ENCODE measurements at places on chromosomes 3 and 15. TPM values are rescaled to one million over a fixed set of nuclear protein-coding genes. Genes with fewer than 3 reads are reported as not detected.
A peak's percentile ranks its signal among the peaks of the same experiment; 100 is the strongest.

DNA sequence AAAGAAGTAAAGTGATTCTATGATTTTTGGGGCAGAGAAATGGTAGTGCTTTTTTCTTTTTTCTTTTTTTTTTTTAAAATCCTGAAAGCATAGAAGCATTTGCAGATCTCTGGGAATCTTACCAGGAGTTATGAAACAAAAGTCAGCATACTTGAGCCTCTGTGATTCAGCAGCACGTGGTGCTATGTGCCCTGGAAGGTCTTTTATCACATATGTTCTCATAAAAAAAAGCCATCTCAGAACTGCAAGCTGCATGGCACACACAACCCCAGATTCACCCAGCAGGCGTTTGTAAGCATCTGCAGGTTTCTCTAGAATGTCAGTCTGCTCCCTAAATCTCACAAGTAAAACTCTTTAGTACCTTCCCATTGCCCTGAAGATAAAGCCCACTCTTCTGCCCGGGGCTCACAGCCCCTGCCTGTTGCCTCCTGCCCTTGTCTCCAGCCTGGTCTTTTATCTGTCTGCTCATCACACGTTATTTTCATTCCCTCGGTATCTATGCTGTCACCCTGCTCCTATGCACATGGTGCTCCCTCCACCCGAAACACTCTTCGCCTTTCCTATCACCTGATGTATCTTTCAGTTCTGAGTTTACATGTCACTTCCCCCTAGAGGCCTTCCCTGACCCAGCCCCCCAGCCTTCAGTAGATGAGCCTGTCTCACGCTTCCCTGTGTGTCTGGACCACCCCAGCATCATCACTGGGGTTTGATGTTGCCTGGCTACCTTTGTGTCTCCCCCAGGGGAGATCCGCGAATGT lies 72.4 kb downstream of the CHDH start:
- DNase-seq: peak; percentile 32

DNA sequence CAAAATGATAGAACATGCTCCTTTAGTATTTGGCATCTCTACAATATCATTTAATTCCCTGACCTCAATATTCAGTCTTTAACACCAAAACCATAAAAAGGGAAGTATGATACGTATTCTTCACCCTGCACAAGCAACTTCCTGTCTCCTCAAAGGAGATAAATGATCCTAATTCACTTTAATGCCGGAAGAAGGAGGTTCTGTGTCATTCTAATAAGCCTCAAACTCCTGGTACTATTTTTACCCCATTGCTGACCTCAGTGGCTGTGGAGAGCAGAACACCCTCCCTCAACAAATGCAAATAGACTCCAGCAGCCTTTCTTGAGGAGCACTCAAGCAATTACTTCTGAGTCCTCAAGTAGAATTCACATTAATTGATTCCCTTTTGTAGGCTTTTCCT lies 173.3 kb downstream of the TMEM108 start:
- DNase-seq: no peak

GRCh38 chr3:33624756-33625155 lies 93.3 kb downstream of the CLASP2 start:
- DNase-seq: no peak

GRCh38 chr3:189013224-189013888 lies 158.4 kb upstream of the TPRG1 start:
- DNase-seq: no peak

Gene RPL4
- 2,591 TPM for total RNA-seq

Gene SPATA12
- not detected for total RNA-seq

All from omental fat pad (tissue), 4 donors.